ENCODE measurements at places on chromosomes 4 and X.

DNA sequence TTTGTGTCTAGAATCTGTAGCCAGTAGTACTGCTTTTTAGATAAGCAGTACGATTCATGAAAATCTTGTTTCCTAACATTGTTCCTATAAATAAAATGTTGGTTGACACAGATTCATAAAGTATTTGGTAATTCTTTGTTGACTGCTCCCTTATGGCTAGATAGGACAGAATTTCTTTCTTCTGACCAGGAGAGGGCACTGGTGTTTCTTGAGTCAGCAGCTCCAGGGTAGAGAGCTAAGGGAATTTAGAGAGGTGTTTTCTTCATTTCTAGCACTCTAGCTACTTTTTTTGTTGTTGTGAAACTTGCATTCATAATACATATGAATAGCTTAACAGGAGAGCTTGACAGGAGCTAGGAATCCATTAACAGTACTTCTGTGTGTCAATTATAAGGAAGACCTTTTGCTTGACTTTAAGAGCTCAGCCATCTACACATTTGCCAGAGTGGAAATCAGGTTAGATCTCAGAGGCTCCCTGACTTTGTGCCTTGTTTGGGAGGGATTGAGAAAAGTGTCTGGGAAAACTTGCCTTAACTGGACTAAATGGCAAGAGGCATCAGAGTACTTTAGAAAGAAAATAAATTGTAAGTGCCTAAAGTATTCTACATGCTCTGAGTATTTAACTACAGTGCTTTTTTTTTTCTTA, 756.1 kb downstream of the SH3BGRL start:
- DNase-seq: no peak

- no peak for DNase-seq
These were observed 88.7 kb downstream of the PDLIM5 start for GRCh38 chr4:94540476-94540875.

DNA sequence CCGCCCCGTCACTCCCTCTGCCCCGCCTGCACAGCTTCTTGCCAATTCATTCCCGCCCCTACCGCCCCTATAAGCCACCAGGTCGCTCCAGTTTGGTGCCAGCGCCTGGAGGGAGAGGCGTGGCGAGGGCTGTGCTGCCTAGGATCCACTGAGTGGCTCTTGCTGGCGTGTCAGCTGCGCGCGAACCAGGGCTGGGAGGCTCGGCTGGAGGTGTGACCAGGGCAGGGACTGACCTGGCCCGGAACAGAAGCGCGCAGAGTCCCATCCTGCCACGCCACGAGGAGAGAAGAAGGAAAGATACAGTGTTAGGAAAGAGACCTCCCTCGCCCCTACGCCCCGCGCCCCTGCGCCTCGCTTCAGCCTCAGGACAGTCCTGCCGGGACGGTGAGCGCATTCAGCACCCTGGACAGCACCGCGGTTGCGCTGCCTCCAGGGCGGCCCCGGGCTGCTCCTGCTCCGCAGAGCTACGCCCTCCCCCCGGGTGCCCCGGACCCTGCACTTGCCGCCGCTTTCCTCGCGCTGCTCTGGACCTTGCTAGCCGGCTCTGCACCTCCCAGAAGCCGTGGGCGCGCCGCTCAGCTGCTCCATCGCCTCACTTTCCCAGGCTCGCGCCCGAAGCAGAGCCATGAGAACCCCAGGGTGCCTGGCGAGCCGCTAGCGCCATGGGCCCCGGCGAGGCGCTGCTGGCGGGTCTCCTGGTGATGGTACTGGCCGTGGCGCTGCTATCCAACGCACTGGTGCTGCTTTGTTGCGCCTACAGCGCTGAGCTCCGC, at the start of gene GPR78:
GPR78 (plus strand) TSS at position 72 of the 773 bp plus-strand sequence; CDS start at position 663, 591 bp downstream.
- DNase-seq: no peak

GRCh38 chr4:61200916-61201526, 895 bp downstream of the ADGRL3 start:
- no peak for DNase-seq

- no peak for DNase-seq
These were observed 29.5 kb upstream of the IL3RA start for GRCh38 chrX:1306909-1307625.

DNA sequence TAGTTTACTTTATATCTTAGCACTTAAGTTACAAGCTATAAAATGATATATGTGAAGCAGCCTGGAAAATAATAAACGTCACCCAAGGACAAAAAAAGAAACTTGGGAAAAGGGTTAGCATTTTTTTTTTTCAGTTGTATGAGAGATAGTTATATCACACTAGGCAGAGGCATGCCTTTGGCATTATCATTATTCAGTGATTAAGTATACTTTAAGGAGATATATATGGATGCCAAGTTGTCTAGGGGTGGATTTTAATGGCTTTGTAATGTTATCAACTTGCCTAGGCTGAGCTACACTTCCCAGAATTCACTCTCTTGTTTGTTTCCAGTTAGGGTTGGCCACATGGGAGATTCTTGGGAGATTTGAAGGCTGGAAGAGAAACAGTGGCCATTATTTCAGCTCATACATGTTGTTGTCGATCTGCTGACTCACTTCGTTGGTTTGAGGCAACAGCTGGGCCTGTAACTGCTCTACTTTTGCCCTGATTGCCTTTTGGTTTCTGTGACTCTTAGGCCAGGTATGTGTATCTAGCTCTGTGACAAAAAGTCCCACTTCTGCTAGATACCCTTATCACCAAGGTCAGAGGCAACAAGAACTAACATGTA, 11.5 kb upstream of the SRPX start:
- DNase-seq: no peak

DNA sequence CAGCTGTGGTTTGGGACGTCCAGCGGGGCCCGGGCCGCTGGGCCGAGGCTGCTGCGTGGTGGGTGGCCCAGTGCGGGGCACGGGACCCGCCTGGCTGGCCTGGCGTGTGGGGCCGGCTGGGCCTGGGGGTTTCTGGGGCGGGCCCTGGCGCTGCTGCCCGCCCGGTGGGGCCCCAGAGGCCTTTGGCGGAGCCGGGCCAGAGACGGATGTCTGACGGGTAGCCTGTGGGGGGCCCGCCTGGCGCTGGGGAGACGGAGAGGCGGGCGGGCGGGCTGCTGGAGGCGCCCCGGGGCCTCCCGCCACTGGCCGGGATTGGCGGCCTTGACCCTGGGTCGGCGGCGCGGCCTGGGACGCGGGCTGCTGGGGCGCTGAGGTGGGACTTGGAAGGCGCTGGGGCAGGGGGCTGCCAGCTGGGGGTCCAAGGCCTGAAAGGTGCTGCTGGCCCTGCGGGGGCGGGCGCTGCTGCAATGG, 8.1 kb upstream of the TIMP1 start:
- no peak for DNase-seq

DNA sequence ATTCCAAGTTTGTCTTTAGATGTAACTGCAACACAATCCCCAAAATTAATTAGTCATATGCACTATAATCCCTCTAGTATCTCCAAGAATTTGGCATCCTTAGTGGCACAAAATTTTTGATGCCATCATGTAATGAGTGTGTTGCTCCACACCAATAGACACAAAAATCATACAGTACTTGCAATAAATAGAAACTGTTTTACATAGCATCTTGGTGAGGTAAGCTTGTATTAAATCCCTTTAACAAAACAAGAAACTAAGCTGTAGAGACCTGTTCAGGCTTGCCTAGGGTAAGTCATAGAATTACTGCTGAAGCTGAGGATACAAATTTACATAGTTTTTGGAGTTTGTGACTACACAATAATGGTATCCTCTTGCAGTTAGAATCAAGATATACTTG, 64.5 kb upstream of the PRSS12 start:
- DNase-seq: no peak

- no peak for DNase-seq
These were observed 189.1 kb downstream of the RAB28 start for GRCh38 chr4:13294961-13295605.

- no peak for DNase-seq
These were observed 14.7 kb upstream of the VSIG1 start for GRCh38 chrX:108029928-108030711.

GRCh38 chr4:36081185-36081584, 163.1 kb downstream of the ARAP2 start:
- no peak for DNase-seq

DNA sequence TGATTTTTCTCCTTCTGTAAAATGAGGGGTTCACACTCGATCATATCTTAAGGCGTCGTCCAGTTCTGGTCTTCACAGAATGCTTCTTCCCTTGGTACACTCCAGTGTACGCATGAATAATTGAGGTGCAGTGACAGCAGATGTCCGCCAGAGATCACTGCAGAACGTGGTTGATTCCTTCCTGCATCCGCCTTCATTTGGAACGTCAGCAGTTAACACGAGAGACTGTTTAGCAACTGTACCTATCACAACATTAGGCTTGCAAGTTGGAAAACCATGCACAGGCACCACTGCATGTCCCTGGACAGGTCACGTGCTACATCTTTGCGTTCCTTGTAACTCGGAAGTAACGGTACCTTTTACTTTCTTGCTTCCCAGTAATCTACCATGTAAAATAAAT, 66.0 kb upstream of the GEMIN8 start:
- no peak for DNase-seq

- no peak for DNase-seq
These were observed 2104.2 kb downstream of the PCDH7 start for GRCh38 chr4:32824336-32824735.

DNA sequence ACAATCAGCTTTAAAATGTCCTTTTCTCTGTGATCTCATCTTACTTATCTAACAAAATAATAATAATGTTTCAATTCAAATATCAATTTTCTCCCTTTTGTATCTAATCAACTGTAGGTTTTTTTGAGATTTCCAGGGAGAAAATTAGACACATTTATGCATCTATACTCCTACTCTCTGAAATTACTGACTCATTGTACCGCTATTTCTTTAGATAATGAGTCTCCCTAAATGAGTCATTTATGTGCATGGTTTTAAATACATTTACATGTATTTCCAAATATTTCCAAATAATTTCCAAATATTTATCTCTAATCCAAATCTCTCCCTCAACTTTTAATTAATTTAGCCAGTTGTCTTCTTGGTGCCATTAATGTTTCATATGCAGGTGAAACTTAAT, 621.0 kb downstream of the TECRL start:
- DNase-seq: no peak

GRCh38 chr4:69977582-69977981, 12.1 kb upstream of the CSN2 start:
- DNase-seq: no peak
